SK-N-SH (cell line): ENCODE measurements at places on chromosomes 1 and 21.

DNA sequence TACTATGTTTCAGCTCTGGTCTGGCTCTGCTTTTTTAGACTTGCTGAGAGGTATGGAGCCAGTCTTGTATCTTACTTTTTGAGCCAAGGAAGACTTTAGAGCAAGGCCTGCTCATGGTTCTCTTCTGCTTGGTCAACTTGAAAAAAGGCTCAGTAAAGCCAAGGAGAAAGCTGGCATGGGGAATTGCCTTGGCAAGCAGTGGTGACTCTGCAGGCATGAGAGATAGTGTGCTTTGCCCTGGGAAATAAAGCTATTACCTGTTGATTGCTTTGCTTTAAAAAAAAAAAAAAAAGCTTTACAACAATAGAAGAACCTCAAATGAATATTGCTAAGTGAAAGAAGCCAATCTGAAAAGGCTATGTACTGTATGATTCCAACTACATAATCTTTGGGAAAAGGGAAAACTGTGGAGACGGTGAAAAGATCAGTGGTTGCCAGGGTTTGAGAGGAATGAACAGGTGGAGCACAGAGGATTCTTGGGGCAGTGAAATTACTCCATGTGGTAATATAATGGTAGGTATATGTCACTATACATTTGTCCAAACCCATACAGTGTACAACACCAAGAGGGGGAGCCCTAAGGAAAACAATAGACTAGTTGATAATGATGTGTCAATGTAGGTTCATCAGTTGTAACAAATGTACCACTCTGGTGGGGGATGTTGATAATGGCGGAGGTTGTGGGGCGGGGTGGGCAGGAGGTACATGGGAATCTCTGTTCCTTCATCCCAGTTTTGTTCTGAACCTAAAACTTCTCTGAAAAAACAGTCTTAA is 87.6 kb downstream of the HMCN1 start:
- DNase-seq = no peak

GRCh38 chr1:87393445-87394085 is 64.9 kb downstream of the LMO4 start:
- no peak for DNase-seq

- DNase-seq = no peak
Observed at GRCh38 chr21:18677632-18678031, 274.0 kb upstream of the TMPRSS15 start.

DNA sequence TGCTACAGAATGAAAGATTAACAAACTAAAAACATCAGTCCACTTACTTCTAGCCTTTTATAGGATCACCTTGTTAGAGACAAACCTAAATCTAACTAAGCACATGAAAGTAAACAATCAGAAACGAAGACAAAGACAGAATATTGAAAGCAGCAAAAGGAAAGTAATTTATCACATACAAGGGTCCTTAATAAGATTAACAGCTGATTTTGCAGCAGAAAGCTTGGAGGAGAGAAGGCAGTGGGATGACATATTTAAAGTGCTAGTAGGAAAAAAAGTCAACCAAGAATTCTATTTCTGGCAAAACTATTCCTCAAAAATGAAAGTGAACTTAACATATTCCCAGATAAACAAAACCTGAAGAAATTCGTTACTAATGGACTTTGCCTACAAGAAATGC is 286.4 kb downstream of the RWDD3 start:
- DNase-seq = no peak

DNA sequence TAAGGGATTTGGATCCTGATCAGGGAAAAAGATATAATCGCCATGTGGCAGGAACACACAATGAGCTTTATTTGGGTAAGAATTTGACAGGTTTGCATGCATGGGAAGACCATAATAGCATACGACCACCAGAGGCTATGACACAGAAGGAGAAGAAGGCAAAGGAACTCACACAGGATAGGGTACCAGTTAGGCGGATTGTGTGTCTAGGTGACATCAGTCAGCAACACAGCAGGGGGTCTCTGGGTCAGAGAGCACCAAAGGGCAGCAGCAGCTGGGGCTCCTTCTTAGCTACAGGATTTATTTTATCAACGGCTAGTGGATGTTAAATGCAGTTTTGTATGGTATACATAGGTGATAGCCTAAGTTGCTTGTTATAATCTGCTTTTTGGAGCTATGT is 551.3 kb downstream of the KCNT2 start:
- no peak for DNase-seq

GRCh38 chr1:15047237-15047636 is 106.3 kb upstream of the TMEM51 start:
- DNase-seq = no peak

- DNase-seq = no peak
Observed at GRCh38 chr1:44101328-44101727, 17.3 kb upstream of the KLF17 start.

- no peak for DNase-seq
Observed at GRCh38 chr1:114707604-114708003, 9.0 kb downstream of the NRAS start.

DNA sequence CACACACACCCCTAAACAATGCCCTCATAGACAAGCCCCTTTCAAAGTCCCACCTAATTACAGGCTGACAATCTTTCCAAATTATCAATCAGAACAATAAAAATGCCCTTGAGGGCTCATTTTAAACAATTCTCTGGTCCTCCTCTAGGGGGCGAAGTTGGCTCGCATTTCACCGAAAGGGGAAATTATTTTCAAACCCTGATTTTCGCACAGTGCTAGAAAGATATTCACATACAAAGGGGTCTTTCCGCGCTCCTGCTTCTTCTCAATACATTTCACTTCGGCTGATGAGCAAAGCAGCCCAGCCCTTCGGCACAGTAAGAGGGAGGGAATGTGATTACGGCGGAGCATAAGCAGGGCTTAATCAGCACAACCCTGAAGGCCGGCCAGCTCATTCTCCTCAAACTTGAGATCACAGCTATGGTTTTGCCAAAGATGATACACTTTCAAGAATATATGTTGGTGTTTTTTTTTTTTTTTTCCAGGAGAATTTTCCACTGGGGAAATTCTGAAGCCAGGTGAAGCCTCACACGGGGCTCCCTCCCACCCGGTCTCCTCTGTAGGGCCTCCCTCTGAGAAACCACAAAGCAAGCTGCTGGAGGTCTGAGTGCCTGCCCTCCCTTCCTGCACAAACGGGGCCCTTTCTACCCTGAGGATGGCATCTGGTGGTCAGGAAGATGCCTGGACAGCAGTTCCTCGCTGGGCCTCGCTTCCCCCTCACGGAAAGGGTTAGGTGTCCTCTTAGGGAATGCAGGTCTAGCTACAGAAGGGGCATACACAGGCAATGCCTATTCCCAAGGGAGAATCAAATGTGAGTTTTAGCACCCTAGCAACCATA is 66.9 kb downstream of the GNG12 start:
- peak; percentile 35 for DNase-seq

- no peak for DNase-seq
Observed at GRCh38 chr1:63590166-63590560, 3.0 kb upstream of the PGM1 start.

DNA sequence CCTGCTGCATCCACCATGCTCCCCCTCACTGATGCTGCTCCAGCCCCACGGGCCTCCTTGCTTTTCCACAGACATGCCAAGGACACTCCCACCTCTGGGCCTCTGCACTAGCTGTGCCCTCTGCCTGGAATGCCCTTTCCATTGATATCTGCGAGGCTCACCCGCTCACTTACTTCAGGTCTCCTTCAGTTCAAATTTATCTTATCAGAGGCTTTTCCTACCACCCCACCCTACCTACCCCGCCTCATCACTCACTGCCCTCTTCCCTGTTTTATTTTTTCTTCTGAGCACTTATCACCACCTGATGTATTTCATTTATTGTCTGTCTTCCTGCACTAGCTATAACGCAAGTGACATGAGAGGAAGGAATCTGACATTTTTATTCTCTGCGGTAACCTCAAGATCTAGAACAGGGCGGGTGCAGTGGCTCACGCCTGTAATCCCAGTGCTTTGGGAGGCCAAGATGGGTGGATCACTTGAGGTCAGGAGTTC is 7.0 kb downstream of the HSPG2 start:
- DNase-seq = no peak
